CD4-positive, alpha-beta T cell treated with Interleukin-12 subunit alpha and Interleukin-12 subunit beta, for 1 hour (primary cell): ENCODE measurements at places on chromosomes 7 and 10.

GRCh38 chr7:4133491-4134044 lies 548.5 kb upstream of the FOXK1 start:
- no peak for DNase-seq

- DNase-seq = no peak
Observed at GRCh38 chr7:52168085-52168484, 851.5 kb upstream of the COBL start.

GRCh38 chr7:102895602-102896001 lies 17.2 kb upstream of the LRRC17 start:
- DNase-seq = no peak

- DNase-seq = no peak
Observed at GRCh38 chr10:51999096-51999495, 299.7 kb upstream of the CSTF2T start.

DNA sequence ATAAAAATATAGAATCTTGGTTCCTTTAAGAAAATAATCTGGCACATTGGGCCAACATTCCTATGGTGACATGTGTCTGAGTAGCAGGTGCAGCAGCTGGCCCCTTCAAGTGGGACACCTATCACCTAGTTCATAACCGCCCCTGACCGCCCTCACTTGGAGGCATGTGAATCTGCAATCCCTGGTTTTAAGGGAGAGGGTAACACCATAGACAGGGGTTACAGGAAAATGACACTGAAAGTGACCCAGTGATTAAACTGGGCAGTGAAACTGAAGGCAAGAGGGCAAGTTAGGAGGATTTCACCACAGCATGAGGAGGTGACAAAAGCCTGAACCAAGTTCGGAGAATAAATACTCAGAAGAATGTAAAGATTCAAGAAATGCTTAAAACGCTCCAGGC lies 1.1 kb downstream of the RSU1 start:
- DNase-seq = no peak

DNA sequence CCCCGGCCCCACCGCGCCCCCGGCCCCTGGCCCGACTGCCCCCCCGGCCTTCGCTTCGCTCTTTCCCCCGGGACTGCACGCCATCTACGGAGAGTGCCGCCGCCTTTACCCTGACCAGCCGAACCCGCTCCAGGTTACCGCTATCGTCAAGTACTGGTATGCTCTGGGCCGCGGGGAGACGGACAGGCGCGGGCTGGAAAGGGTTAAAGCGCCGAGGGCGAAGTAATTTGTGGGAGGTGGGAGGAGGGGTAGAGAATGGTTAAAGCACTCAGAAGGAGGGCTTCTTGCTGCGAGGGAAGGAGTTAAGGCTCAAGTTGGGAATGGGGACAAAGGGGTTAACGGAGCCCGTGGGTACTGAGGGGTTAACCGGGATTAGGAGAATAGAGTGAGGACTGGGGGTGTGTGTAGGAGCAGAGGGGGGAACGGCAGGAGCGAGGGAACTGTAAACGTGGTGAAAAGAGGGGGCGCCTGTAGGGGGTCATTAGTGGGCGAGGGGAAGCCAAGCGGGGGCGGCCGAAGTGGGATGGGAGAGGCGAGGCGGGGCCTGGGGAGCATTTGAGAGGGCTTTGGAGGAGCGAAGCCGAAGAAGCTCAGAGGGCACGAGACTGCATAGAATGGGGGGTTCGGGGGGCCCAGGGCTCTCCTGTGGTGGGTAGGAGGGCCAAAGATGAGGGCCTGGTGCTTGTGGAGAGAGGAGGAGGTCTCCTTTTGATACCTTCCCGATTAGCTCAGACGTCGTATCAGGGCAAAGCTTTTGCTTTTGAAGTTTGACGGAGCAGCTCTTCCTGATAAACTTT lies 605 bp downstream of the SUFU start:
- peak; percentile 33 for DNase-seq

GRCh38 chr10:4266416-4267085 lies 481.5 kb upstream of the KLF6 start:
- DNase-seq = no peak

DNA sequence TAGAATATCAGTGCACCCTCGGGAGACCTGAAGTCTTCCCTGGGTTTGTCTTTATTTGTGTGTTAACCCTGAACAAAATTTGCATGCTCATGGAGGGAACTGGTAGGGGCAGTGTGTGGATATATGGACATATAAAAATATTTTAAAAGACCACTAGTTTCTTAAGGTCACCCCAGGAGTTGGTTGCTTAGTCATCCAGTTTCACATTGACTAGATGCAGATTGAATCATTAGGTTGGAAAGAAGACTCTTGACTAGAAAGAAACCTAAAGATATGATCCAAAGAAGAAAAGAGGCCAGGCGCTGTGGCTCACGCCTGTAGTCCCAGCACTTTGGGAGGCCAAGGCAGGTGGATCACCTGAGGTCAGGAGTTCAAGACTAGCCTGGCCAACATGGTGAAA lies 137.1 kb downstream of the KAT6B start:
- DNase-seq = no peak

- no peak for DNase-seq
Observed at GRCh38 chr7:116283595-116284204, 73.4 kb downstream of the TES start.

DNA sequence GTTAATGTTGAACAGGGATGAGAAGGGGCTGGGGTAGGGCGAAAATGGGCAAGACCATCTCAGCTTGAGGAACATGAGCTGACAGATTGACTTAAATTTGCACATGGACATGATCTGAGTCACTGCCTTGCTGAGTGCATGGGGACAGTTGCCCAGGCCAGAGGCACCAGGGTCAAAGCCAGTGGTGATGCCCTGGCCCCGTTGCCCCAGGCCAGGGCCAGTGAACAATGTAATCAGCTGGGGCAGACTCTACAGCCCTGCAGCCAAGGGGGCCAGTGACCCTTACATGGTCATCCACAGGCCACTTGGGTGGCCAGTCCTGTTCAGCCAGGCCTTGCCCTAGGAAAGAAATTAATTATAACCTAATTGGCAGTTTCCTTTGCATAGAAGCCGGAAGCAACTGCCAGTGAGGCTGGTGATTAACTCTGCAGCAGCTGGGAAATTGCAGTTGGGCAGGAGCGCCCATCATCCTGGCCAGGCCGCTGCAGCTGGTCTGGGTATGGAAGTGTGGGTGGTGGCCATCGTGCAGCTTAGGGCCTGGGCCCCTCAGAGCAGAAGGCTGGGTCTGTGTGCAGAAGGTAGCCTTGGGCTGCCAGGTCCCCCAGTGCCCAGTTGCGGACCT lies 9.6 kb downstream of the RET start:
- no peak for DNase-seq

- DNase-seq = no peak
Observed at GRCh38 chr10:107847620-107848019, 683.1 kb upstream of the SORCS1 start.

- DNase-seq = no peak
Observed at GRCh38 chr7:135493362-135493761, 16.5 kb downstream of the CNOT4 start.

DNA sequence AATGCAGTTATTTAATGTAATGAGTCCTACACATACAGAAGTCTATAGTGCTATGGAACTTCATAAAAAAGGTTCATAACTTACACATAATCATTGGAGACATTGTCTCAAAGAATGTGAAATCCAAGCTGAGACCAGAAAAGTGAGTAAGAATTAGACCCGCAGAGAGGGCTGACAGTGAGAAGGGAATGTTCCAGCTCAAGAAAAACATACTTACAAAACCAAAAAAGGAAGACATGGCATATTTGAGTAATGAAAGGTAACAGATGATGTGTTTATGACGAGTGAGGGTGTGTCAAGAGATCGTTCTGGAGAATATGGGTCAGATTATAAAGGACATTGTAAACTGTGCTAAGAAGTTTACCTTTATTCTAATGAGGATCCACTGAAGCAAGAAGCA lies 566.5 kb downstream of the ATRNL1 start:
- no peak for DNase-seq

- DNase-seq = no peak
Observed at GRCh38 chr7:78777829-78778228, 675.6 kb downstream of the MAGI2 start.

DNA sequence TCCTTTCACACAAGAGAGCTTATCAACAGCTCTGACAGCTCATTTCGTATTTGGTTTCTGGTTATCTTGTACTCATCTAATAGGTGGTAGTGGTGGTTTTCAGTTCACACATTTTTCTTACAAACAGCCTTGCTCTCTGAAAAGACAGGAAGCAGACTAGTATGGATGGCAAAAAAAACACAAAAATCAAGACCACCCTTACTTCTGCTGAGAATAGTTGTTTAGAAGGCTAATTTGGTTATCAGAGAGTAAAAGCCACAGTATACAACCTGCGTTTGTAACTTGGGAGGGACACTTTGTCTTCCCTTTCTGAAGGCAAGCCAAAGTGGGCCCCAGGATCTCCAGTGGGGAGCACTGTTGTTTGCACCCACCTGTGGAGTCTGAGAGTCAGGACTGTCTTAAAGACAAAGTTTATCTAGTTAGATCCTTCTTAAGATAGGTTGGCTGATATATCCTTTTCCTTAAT lies 68.0 kb downstream of the PIP4K2A start:
- peak; percentile 74 for DNase-seq

DNA sequence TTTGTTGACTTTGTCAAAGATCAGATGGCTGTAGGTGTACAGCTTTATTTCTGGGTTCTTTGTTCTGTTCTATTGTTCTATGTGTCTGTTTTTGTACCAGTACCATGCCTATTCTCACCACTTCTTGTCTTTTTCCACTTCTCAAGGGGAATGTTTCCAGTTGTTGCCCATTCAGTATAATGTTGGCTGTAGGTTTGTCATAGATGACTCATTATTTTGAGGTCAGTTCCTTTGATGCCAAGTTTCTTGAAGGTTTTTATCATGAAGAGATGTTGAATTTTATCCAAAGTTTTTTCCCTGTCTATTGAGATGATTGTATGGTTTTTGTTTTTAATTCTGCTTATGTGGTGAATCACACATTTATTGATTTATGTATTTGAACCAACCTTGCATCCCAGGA lies 216.7 kb upstream of the RNF32 start:
- no peak for DNase-seq

- no peak for DNase-seq
Observed at GRCh38 chr10:70137927-70138883, 5.6 kb upstream of the AIFM2 start.

- no peak for DNase-seq
Observed at GRCh38 chr10:129965959-129966358, 1.9 kb upstream of the EBF3 start.

GRCh38 chr10:78581133-78581694 lies 487.6 kb upstream of the ZMIZ1 start:
- DNase-seq = no peak

GRCh38 chr10:117472872-117473271 lies 69.7 kb upstream of the EMX2 start:
- no peak for DNase-seq

DNA sequence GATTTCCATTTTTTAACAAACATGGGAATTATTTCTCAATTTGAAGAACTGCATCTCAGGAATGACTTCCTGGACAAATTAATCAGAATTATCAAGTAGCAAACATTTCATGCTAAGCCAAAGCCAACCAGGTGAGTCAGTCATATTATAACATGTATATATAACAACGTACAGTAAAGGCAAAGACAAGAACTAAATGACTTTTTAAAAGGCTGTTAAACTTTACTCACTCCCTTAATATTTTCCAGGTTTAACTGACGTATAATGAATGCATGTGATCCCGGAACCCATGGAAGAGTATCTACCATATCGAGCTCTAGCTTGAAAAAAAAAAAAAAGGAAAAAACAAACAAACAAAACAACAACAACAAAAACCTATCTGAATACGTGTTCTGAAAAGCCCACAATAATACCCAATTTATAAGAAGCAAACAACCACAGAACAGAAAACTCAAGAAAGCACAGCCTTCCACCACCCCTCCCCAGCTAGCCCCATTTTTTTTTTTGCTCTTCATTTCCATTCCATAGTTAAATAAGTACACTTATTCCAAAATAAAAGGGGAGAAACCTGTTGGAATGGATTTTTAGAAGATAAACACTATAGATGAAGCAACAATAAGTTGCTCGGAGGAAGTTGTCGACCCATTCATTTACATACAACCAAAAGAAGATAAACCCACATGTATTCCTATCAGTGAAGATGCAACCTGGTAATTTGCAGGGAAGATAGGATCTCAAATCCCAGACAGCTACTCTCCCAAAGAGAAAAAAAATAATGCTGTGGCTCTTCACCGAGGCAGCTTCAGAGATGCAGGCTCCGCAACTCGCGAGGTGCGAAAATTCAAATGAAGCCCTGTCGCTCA lies 537 bp downstream of the NAPEPLD start:
- DNase-seq = no peak

DNA sequence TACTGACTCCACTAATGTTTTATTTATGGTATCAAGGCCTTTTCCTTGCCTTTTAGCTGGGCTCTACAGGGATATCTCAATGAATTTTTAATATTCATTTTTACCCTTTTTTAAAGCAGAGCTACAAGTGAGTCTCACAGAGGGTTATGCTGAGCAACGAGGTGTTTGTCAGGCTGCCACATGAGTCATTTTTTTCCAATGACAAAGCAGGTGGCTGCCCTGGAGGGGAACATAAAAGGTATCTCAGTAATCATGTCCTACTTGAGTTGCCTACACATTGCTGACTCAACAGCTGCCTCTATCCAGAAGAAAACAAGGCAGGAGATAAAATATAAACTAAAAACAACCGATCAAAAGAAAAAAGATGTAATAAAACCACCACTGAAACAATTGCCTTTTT lies 1004.9 kb upstream of the POT1 start:
- no peak for DNase-seq

GRCh38 chr7:131653418-131654248 lies 97.2 kb upstream of the PODXL start:
- DNase-seq = no peak

DNA sequence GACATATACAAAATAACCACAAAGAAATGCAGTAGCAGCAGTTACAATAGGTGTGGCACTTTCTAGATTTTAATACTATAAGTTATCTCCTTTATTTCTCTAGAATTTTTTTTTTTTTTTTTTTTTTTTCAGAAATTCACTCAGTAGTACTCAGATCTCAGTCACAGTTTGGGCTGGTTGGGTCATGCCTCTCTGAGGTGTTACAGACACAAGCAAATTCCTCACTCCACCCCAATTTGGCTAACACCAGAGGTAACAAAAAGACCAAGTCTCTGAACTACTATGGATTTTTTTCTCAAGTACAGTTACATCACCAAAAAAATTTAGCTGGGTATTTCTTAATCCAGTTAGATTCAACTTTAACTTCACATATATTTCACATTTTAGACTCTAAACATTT lies 985.1 kb upstream of the LRRN3 start:
- no peak for DNase-seq

- no peak for DNase-seq
Observed at GRCh38 chr10:129385600-129385999, 81.4 kb upstream of the MGMT start.

GRCh38 chr10:118983263-118983662 lies 46.3 kb upstream of the NANOS1 start:
- no peak for DNase-seq

GRCh38 chr7:38907066-38907465 lies 1.9 kb downstream of the VPS41 start:
- no peak for DNase-seq

- peak; percentile 52 for DNase-seq
Observed at GRCh38 chr7:100489824-100490223, 6.1 kb downstream of the NYAP1 start.

DNA sequence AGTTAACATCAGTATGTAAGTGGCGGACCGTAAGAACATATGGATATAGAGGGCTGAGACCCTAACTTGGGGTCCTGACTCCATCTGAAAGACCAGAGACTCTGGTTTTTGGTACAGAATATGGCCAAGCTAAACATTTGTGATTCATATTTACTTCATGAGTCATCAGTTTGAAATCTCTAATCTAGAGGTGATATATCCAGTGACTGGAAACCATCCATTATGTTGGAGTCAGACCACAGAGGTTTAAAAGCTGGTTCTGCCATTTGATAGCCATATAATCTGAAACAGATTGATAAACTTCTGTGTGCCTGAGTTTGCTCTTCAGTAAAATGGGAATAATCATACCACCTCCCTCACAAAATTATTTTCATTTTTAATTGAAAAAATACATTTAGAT lies 505.3 kb downstream of the SORCS3 start:
- no peak for DNase-seq
